ENCODE measurements at places on chromosomes 7 and 10.

DNA sequence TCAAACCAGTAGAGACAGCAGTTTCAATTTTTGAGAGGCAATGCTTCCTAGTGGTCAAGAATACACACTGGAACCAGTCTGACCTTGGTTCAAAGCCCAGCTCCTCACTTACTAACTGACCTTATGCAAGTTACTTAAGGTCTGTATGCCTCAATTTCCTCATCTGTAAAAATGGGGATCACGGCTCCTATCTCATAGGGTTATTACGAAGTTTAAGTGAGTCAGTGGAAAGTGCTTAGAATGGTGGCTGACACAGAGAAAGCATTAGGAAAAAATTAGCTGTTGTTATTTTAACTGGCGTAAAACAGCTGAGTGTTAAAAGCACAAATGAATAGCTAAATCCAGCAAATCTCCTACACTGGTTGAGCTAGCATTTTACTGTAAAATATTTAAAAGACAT, 162.4 kb upstream of the LAMB4 start:
- DNase-seq: no peak

GRCh38 chr10:29886299-29886698, 173.1 kb downstream of the JCAD start:
- no peak for DNase-seq

DNA sequence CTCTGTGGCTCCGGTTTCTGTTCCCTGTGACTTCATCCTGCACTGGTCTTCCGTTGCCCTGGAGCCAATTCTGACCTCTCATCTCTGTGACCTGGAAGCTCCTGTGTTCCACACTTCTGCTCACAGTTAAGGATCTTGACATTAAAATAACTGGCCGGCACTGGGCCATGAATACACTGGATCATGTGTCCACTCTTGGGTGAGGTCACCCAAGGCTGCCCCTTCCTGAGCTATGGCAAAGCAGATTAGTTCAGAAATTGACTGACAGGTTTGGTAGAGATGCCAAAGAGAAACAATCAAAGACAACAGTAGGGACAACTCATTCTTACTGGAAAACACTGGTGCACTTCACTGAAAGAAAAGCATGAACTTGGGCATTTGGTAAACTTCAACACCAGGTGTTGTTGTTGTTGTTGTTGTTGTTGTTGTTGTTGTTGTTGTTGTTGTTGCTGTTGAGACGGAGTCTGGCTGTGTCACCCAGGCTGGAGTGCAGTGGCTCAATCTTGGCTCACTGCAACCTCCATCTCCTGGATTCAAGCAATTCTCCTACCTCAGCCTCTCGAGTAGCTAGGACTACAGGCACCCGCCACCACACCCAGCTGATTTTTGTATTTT, 36.7 kb upstream of the GRID1 start:
- no peak for DNase-seq

DNA sequence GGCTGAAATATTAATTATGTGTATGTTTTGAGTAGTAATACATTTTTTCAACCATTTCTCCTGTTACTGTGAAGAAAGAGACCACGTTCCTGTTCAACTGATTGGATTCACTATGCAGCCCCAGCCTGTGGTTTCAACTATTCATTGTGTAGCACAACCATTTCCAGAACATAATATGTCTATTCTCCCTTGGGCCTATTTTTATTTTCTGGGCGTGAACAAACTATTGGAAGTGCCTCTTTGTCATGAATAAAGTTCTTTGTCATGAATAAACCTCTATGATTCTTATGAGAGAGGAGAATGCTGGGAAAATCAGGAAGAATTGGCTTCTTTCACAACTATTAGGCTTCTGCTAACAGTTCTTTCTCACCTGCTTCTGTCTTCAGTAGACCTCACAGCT, 152.4 kb downstream of the GNAT3 start:
- no peak for DNase-seq

GRCh38 chr7:38630720-38631673, at the start of gene AMPH:
AMPH (minus strand) TSS chr7:38631373; CDS start chr7:38631351, 22 bp downstream.
- peak; percentile 45 for DNase-seq

GRCh38 chr10:113563306-113564088, 10.6 kb downstream of the HABP2 start:
- DNase-seq: peak; percentile 80

DNA sequence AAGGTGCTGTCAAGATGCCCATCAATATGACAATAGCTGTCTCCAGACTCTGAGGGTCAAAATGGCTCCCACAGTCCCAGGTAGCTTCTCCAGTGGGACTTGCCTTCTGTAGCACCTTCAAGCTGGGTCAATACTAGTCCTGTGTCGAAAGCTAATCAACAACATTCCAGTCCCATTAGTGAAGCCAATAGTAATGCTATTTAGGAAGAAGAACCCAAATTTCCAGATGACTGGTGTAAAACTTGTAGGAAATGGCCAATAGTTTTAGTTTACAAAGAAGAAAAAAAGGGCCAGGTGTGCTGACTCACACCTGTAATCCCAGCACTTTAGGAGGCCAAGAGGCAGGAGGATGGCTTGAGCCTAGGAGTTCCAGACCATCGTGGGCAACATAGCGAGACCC, 2.0 kb upstream of the SPOCK2 start:
- DNase-seq: no peak

DNA sequence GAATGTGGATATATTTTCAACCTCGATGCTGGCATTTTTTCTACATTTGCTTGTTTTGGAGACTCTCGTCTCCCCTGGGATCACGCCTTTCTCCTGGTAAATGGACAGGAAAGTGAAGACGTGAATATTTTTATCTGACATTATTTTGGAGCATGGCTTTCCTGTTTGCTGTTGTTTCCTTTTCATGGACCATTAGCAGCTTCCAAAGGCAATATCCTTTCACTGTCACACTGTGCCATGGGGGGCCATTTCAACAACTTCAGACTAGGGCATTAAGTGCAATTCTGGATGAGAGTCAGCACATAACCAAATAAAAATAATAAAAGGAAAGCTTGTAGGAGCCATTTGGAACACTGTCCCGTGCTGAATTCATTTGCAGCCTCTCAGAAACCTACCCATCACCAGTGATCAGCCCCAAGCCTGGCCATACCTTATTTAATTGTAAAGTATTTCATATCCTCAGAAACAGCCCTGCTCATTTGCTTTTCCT, 75.9 kb upstream of the NEUROD6 start:
- DNase-seq: no peak

DNA sequence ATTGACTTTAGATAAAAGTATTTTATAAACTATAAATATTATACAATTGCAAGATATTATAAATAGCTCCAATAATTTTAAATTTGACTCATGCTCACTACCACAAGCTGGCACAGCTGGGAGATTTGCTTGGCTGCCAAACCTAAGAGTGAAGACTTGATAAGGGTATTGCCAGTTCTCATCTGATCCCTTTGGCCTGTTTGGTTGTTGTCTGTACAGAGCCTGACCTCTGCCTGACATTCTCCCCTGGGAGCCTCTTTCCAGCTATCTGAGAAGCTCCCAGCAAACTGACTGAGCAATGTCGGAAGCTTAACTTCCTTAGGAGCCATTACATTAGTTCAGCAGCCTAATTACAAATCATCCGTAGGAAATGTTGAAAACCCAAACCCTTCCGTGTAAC, 10.2 kb upstream of the LMOD2 start:
- no peak for DNase-seq

DNA sequence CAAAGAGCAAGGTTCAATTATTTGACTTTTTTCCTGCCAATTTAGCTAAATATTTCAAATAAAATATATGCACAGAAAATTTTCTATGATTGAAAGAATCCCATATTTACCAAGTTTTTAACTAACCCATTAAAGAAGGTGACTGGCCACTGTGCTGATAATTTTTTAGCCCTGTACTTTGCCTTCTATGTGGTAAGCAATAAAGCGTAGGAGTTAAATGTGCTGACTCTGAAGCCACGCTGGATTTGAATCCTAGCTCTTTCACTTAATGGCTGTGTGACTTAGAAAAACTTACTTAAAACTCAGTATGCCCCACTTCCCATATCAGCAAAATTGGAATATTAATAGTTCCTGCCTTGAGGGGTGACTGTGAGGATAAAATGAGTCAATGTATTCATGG, 82.1 kb downstream of the NEUROD6 start:
- DNase-seq: no peak

GRCh38 chr10:102119417-102120141, 589 bp downstream of the LDB1 start:
- peak; percentile 73 for DNase-seq

DNA sequence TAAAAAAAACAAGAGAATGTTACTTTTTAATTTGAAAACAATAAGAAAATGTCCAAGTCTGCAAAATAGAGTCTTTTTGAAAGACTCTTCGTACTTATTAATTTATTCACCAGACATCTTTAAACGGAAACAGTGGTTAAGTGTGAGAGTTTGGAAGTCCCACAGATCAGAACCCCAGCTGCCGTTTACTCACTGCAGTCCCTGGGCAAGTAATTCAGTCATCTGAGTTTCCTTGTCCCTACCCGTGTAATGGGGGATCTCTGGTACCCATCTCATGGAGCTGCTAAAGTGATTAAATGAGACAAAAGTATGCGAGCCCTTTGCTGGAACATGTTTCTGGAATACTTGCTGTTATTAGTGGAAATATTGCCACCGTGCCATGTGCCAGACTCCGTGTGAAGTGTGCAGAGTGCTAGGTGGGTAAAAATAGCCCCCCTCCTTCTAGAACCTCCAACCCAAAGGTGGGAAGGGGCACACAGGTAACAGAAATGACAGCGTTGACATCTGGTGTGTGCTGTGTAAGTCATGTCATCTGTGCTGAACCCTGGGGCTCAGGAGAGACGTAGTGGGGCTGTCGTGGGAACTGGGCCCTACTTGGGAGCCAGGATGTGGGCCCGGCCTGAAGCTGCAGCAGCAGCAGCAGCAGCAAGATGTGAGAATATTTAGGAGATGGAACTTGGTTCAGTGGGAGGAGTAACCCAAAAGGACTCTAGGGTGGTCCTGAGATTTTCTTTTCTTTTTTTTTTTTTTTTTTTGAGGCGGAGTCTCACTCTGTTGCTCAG, 140.5 kb downstream of the CUX1 start:
- DNase-seq: no peak

DNA sequence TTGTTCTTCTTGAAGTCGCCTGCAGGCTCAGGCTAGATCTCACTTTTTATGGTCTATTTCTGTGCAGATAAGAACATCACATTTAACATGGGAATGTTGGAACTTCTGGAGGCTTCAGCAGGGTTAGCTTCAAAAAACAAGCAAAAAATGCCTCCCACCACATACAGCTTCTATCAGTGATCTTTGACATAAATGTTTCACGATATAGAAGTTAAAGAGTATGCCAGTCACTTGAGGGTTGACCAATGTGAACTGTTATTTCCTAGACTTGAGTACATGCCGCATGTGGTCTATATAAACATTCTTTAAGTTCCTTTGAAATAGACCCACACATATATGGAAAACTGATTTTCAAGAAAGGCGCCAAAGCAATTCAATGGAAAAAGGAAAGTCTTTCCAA, 219.2 kb upstream of the KLF14 start:
- DNase-seq: no peak

- no peak for DNase-seq
Measured at GRCh38 chr7:31106303-31107105, 54.4 kb downstream of the ADCYAP1R1 start.

DNA sequence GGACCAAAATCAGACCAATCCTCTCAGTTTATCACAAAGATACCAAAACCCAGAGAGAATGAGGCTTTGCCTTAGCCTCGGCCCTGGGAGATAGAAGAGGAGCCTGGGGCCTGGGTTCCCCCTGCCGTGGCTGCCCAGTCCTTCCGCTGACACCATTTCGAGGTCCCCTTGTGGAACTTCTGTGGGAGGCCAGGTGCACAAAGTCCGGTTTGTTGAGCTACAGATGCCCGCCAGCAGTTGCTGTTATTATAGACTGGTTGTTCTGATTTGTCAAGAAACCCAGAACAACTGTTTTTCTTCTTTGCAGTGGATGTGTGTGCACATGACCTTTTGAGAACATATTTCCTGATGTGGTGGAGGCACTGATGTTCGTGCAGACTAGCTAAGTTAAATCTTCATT, 47.6 kb downstream of the CUX1 start:
- no peak for DNase-seq

GRCh38 chr10:97356318-97356914, 21.9 kb upstream of the FRAT2 start:
- DNase-seq: no peak

- no peak for DNase-seq
Measured at GRCh38 chr7:81036871-81037270, 118.0 kb upstream of the SEMA3C start.

GRCh38 chr7:100215895-100216294, 3.9 kb upstream of the PVRIG start:
- no peak for DNase-seq

DNA sequence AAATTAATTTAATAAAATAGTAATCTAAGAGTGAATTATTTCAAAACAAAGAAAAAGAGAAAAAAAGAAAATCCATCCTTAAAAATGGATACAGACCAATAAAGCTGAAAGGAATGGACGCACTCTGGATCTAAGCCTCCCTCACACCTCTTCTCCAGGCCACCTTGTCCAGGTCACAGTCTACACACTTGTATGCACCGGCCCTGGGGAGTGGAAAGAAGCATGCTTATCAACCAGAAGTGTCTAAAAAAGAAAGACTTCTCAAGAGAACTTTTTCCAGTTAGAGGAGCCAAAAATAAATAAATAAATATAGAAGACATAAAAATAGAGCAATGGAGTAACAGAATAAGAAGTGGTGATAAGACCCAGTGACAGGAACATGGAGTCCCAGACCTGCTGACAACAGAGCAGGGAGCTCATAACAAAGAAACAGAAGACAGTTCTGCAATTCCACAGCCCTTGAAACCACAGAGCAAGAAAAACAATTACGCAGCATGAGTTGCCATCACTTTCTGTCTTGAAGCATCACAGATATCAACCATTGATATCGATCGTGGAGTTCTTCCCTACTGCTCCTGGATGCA, 311.7 kb upstream of the NFE2L3 start:
- no peak for DNase-seq

- no peak for DNase-seq
Measured at GRCh38 chr7:149544028-149544427, 46.4 kb upstream of the ZNF746 start.

DNA sequence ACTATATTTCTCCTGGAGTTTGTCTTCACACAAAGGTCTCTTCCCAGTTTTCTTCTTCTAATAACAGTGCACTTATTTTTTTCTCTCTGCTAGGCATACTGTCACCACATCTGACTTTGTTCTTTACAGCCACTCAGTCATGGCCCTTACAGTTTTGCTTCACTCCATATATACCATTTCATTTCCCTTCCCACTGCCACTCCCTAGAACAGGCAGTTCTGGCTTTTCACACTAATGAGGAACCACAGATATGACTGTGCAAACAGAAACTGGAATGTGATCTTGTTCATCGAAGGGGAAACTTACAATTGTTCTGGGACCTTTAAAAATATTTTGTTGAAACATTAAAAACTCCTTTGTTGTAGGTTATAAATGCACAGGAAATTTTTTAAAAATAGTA, 67.3 kb downstream of the EPDR1 start:
- DNase-seq: no peak

GRCh38 chr10:72044417-72045041, 43.8 kb downstream of the SPOCK2 start:
- no peak for DNase-seq
